ENCODE measurements at places on chromosomes 6 and 20. TPM values are rescaled to one million over a fixed set of nuclear protein-coding genes. Genes with fewer than 3 reads are reported as not detected.

DNA sequence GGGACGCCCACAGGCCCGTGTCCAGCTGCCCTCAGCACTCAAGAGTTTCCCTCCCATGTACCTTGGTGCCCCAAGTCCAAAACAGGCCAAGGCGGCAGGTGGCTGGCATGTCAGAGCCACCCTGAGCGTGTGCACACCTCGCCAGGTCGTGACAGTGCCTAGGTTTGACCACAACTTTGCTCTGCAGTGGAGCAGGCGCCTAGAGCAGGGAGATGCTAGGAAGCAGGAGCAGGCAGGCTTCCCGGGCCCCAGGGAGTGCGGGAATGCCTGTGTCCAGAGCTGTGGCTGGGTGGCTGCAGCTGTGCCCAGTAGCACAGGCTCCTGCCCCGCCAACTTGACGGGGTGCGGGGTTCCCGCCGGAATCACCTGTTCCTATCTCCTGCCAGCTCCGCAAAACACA lies 380.8 kb upstream of the IMPG1 start:
- no peaks in the 10 kb centered on the region for H3K4me1 ChIP-seq
- H3K36me3 ChIP-seq = no peaks in the 10 kb centered on the region
- H3K4me3 ChIP-seq = no peak overlapping the region
- no peak overlapping the region for H3K27ac ChIP-seq
- no peaks in the 10 kb centered on the region for H3K27me3 ChIP-seq

GRCh38 chr6:122339661-122340060 lies 59.8 kb upstream of the HSF2 start:
- H3K4me1 ChIP-seq = no peaks in the 10 kb centered on the region
- DNase-seq = no peak
- H3K27me3 ChIP-seq = no peaks in the 10 kb centered on the region
- no peaks in the 10 kb centered on the region for H3K36me3 ChIP-seq

DNA sequence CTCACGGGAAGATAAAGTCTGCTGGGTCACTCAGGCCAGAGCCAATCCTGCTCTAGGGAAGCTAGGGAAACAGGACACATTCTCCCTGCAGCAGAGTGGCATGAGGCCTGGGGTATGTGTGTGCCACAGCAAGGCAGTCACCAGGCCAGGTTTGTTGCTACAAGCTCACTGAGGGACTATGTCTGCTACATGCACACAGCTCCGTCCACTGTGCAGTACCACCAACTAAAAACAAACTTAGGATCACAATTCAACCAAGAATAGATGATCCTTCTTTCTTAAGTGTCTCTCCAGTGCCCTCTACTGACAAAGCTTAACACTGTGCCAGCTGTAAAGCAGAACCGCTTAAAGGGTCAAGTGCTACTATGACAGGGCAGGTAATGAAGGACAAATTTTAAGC lies 192.5 kb downstream of the PTPRK start:
- no peaks in the 10 kb centered on the region for H3K27me3 ChIP-seq
- peak; percentile 3 for DNase-seq
- H3K27ac ChIP-seq = no peak overlapping the region
- no peaks in the 10 kb centered on the region for H3K36me3 ChIP-seq

Gene NKAIN2
- not detected for total RNA-seq

DNA sequence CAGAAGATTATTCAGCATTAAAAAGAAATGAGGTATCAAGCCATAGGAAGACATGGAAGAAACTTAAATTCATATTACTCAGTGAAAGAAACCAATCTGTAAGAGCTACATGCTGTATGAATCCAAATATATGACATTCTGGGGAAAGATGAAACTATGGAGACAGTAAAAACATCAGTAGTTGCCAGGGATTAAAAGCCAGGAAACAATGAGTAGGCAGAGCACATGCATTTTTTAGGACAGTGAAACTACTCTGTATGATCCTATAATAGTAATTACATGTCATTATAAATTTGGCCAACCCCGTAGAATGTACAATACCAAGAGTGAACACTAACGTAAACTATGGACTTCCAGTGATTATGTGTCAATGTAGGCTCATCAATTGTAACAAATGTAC lies 92.8 kb upstream of the RNF217 start:
- H3K36me3 ChIP-seq = no peaks in the 10 kb centered on the region
- H3K27me3 ChIP-seq = 0 out of 2 replicates have a peak, but pooled peaks cover 7% of the 10 kb centered on the region
- no peak overlapping the region for H3K27ac ChIP-seq
- H3K4me1 ChIP-seq = no peaks in the 10 kb centered on the region

GRCh38 chr6:150531957-150532356 lies 67.7 kb upstream of the PLEKHG1 start:
- DNase-seq = no peak
- no peaks in the 10 kb centered on the region for H3K27me3 ChIP-seq
- H3K27ac ChIP-seq = no peak overlapping the region
- H3K4me1 ChIP-seq = no peaks in the 10 kb centered on the region
- H3K4me3 ChIP-seq = no peak overlapping the region

DNA sequence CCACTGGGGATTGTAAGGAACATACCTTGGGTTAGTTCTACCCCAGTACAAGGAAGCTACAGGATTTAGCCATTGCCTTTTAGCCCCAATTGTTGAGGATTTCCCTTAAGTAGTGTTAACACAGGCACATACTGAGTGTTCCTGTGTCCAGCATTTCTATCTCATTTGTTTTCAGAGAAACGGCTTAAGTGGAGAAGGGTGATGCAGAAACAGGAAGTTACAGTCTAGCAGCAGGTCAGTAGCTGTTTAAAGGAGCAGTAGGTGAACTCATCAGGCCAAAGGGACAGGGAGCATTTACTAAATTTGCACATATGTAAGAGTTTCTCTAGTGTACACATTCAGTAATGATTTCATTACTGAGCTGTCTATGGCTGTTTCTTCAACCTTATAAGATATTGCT lies 644.2 kb upstream of the GJE1 start:
- H3K36me3 ChIP-seq = no peaks in the 10 kb centered on the region
- peaks cover 6% of the 10 kb centered on the region for H3K4me1 ChIP-seq
- no peak overlapping the region for H3K4me3 ChIP-seq
- no peaks in the 10 kb centered on the region for H3K27me3 ChIP-seq

Gene CYP39A1
- 0.54 TPM for total RNA-seq

- H3K4me1 ChIP-seq = peaks cover 3% of the 10 kb centered on the region
- no peak for DNase-seq
- no peaks in the 10 kb centered on the region for H3K36me3 ChIP-seq
Observed at GRCh38 chr20:17589161-17589834, 19.4 kb downstream of the DSTN start.

Gene PCK1
- total RNA-seq = 0.49 TPM

Gene DNAH8
- total RNA-seq = not detected

DNA sequence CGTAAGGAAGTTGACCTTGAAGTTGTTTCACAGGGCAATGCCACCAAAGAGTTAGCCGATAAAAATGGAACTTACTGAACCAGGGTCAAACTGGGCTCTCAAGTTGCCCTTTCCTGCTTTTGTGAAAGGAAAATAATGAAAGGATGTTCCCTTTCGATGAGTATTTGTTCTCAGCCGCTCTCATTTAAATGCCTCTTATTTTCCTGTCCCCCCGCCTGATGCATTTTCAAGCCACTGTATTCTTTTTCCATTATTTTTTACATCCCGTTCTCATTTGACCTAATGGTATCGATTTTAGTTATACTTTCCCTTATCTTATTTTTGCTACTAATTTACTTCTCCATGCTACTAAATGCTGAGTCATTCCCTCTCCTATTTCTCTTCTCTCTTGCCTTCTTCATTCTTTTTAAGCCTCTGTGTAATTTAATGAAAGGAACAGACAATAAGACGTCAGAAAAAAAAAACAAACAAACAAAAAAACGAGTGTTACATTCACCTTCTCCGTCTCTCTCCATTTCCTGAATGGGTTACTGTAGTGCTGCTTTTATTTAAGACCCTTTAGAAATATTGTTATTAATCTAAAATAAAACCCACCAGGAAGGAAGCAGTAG lies 655 bp upstream of the NDUFAF4 start:
- H3K4me1 ChIP-seq = peaks cover 6% of the 10 kb centered on the region
- H3K36me3 ChIP-seq = peaks cover 10% of the 10 kb centered on the region
- peak overlapping the region; percentile 45 for H3K27ac ChIP-seq

GRCh38 chr20:21456207-21456606 lies 57.7 kb downstream of the NKX2-2 start:
- no peak overlapping the region for H3K27ac ChIP-seq
- no peak for DNase-seq
- H3K4me1 ChIP-seq = no peaks in the 10 kb centered on the region
- no peaks in the 10 kb centered on the region for H3K36me3 ChIP-seq

Gene CCND3
- 26.6 TPM for total RNA-seq

DNA sequence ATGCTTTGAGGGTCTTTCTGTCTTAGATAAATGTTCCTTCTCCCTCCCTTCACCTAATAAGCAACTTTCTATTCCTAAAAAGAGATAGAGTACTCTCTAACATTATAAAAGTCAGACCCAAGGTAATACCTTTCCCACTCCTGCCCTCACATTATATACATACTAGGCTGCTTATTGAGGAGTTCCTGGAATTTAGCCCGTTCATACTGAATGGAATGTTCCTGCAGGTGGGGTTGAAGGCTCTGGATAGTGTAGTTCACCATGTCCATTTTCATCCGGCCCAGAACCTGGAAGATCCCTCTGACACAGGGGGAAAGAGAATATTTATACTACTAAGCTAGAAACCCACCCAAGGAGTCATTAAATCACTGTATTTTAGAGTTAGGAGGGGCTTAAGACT lies 20.4 kb downstream of the TCP11 start:
- H3K27ac ChIP-seq = no peak overlapping the region
- H3K4me3 ChIP-seq = no peak overlapping the region
- H3K36me3 ChIP-seq = no peaks in the 10 kb centered on the region
- no peak for DNase-seq

DNA sequence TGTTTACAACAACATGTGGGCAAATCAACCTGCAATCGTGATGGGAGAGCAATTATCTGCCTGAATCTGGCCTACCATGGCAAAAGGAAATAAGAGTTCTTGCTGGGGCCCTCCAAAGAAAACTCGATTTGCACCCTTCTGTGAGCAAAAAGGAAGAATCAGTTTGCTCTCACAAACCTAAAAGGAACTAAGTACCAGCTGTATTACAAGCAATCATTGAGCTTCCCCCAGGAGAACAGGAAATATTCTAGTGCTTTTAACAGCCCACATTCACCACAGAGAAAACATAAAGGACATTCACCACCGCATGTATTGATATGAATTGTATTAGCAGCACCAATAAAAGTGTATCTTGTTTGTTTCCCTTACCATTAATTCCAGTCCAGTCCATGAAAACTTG lies 75.0 kb downstream of the MBOAT1 start:
- H3K4me3 ChIP-seq = no peak overlapping the region
- no peaks in the 10 kb centered on the region for H3K27me3 ChIP-seq
- no peaks in the 10 kb centered on the region for H3K36me3 ChIP-seq
- no peak for DNase-seq

Gene NCR2
- not detected for total RNA-seq

- no peaks in the 10 kb centered on the region for H3K4me1 ChIP-seq
- no peak for DNase-seq
- no peak overlapping the region for H3K27ac ChIP-seq
- H3K27me3 ChIP-seq = 0 out of 2 replicates have a peak, but pooled peaks cover 3% of the 10 kb centered on the region
- H3K4me3 ChIP-seq = no peak overlapping the region
Observed at GRCh38 chr20:48019496-48019895, 234.2 kb upstream of the SULF2 start.

DNA sequence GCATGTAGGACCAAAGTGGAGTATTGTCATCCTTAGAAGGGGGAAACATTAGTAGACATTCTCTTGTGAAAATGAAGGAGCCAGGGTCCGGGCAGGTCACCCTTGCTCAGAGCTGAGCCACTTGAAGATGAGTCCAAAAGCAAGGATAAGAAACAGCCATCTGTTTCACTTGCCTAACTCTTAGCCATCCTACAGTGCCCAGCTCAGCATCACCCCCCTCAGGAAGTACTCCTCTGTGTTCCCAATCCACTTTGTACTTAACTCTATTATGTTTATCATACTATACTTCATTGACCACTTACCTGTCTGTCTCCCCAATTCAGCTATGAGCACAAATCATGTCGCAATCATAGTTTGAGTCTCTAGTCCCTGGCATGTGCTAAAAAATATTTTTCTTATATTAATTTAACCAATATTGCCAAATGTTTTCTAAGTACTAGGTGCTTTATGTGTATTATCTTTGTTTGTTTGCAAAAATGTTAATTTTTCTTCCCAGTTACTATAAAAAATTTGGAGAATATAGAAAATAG lies 8.1 kb upstream of the TOX2 start:
- no peaks in the 10 kb centered on the region for H3K27me3 ChIP-seq
- peaks cover 10% of the 10 kb centered on the region for H3K4me1 ChIP-seq
- H3K27ac ChIP-seq = no peak overlapping the region
- no peak for DNase-seq
- H3K4me3 ChIP-seq = no peak overlapping the region
- no peaks in the 10 kb centered on the region for H3K36me3 ChIP-seq

DNA sequence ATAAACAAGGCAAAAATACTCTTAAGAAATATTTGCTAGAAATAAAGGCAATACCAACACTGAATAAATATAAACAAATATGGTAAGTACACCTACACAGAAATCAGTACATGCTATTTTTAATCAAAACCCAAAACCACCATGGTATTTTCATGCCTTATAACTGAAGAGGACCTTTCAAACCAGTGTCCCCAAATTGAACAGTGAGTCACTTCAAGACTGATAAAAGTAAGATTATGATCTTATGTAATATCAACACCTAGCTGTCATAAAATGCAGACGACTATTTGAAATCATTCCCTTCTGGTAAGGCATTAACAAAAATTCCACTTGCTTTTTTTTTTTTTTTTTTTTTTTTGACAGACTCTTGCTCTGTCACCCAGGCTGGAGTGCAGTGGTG lies 156.8 kb upstream of the RUNX2 start:
- no peak for DNase-seq
- H3K36me3 ChIP-seq = no peaks in the 10 kb centered on the region
- no peak overlapping the region for H3K27ac ChIP-seq
- no peaks in the 10 kb centered on the region for H3K4me1 ChIP-seq

Gene CITED2
- 46.1 TPM for total RNA-seq

Gene ISM1
- total RNA-seq = 0.37 TPM

Gene BPI
- total RNA-seq = not detected

DNA sequence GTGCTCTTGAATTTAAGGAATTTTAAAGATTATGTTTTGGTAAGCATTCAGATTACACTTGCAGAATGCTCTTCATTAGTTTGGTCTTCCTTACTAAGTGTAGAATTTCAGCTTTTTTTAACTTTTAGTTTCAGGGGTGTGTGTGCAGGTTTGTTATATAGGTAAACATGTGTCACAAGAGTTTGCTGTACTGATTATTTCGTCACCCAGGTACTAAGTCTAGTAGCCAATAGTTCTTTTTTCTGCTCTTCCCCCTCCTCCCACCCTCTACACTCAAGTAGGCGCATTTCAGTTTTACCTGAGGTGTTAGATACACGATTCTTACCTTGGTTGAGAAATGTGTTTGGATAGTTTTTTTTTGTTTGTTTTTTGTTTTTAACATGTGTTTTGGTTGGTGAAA lies 68.3 kb downstream of the AFG1L start:
- no peak overlapping the region for H3K4me3 ChIP-seq
- H3K4me1 ChIP-seq = no peaks in the 10 kb centered on the region
- no peak for DNase-seq
- no peaks in the 10 kb centered on the region for H3K27me3 ChIP-seq

- H3K4me3 ChIP-seq = no peak overlapping the region
- no peaks in the 10 kb centered on the region for H3K4me1 ChIP-seq
- H3K27ac ChIP-seq = no peak overlapping the region
- DNase-seq = no peak
Observed at GRCh38 chr20:31906001-31906400, 35.6 kb downstream of the TTLL9 start.

Gene KCNK5
- total RNA-seq = 9.5 TPM

Data from HCT116 (cell line).